ENCODE measurements at places on chromosomes 5 and 9.

- DNase-seq: no peak
Measured at GRCh38 chr5:50727149-50727496, 60.7 kb downstream of the PARP8 start.

DNA sequence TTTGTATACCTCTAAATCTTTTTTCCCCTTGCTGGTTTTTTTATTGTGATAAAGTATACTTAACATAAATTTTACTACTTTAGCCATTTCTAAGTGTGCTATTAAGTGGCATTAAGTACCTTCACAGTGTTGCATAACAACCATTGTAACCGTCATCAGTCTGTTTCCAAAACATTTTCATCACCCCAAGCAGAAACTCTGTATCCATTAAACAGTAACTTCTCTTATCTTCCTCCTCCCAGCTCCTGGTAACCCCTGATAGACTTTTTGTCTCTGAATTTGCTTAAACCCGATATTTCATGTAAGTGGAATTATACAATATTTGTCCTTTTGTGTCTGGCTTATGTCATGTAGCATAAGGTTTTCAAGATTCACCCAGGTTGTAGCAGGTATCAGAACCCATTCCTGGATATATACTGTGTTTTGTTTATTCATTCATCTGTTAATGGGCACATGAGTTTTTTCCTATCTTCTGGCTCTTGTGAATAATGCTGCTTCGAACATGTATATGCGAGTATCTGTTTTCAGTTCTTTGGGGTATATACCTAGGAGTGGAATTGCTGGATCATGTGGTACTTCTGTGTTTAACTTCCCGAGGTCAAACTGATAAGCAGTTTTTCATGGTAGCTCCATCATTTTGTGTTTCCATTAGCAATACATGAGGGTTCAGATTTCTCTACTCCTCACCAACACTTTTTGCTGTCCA is 66.4 kb downstream of the EHMT1 start:
- DNase-seq: no peak

- no peak for DNase-seq
Measured at GRCh38 chr5:21159510-21160059, 1171.6 kb upstream of the CDH18 start.

- DNase-seq: no peak
Measured at GRCh38 chr9:86962692-86963091, 15.4 kb upstream of the GAS1 start.

DNA sequence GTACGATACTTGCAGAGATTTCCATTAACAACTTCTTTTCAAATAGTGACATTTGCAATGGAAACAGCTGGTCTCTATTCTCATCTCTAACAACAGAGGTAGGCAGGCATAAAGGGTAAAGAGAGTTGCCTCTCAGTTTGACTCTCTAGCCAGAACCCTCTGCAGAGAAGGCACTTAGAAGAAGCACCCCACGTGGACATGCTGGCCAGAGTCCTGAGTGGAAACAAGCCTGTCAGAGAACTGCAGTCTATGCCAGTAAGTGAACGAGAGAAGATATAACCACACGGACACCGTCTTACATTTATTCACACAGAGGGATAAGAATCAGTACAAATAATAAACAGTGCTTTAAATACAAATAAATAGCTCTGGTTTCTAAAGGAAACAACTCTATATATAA is 11.0 kb upstream of the LHX6 start:
- DNase-seq: no peak

GRCh38 chr5:43244823-43245565 is 53.0 kb downstream of the NIM1K start:
- no peak for DNase-seq

GRCh38 chr9:112050544-112051475 is 124.3 kb downstream of the SUSD1 start:
- no peak for DNase-seq

- peak; percentile 18 for DNase-seq
Measured at GRCh38 chr5:61919920-61920319, 386.1 kb upstream of the KIF2A start.

GRCh38 chr5:178394074-178394473 is 161.5 kb upstream of the PHYKPL start:
- DNase-seq: no peak

- no peak for DNase-seq
Measured at GRCh38 chr9:136443087-136443486, 3.4 kb upstream of the INPP5E start.

GRCh38 chr5:51810592-51810991 is 427.3 kb downstream of the ISL1 start:
- DNase-seq: no peak

- DNase-seq: no peak
Measured at GRCh38 chr5:139462586-139463276, at the start of gene ECSCR. ECSCR (minus strand) TSS chr5:139462743; CDS start chr5:139462670, 73 bp downstream.

GRCh38 chr9:125374443-125375309 is 113.0 kb downstream of the GAPVD1 start:
- DNase-seq: peak; percentile 68

- DNase-seq: no peak
Measured at GRCh38 chr9:134458207-134459108, 132.2 kb downstream of the RXRA start.

- DNase-seq: no peak
Measured at GRCh38 chr5:102764381-102765004, 9.4 kb downstream of the PAM start.

- no peak for DNase-seq
Measured at GRCh38 chr5:96235008-96235910, 197.8 kb downstream of the PCSK1 start.

DNA sequence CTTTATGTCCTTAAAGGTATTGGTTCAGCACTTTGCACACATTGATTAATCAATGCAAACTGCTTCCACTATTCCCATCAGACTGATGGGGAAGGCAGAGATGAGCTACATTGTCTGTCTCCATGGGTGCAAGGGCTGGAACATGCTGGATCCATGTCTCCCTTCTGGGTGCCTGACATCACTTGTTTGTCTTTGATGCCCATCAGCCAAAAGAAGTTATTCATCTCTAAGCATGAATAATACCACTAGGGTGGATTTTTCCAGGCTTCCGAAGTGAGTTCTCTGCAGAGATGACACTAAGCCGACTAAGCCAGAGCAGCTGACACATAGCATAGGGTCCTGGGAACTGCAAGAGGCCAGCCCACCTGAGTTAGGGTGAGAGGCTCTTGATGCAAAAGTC is 8.7 kb downstream of the FGF1 start:
- DNase-seq: no peak

GRCh38 chr9:85038061-85038460 is 368.5 kb downstream of the NTRK2 start:
- no peak for DNase-seq

DNA sequence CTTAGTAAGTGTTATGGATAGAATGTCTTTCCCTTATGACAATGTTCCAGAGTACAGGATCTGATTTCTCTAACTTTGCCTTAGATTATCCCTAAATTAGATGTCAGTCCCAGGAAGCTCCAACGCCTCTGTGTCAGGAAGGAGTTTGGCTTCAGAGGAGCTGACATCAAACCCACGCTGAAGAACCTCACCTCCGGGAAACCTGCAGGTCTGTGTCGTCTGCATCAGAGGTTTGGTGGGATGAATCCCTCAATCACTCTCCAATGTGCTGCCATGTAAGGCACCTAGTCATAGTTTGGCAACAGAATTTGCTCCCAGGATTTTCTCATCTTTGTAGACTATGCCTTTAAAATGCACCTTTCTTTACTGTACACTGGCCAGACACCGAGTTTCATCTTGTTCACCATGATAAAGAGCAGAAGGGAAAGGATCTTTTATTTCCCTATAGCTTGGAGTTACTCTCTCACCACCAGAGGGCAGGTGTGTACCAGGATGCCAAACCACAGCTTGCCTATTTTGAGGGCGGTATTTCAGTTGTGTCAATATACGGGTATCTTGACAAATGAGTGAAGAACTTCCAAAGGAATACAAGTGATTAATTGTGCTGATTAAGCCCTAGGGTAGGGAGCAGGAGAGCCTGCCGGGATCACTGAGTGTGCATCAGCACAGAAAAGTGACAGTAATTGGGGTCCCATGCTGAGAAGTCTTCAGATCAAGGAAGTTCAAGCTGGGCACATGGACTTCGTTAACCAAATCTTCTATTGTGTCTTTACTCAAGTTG is 23.4 kb downstream of the MINAR2 start:
- no peak for DNase-seq

GRCh38 chr5:760363-761058 is 24.0 kb downstream of the ZDHHC11B start:
- no peak for DNase-seq

DNA sequence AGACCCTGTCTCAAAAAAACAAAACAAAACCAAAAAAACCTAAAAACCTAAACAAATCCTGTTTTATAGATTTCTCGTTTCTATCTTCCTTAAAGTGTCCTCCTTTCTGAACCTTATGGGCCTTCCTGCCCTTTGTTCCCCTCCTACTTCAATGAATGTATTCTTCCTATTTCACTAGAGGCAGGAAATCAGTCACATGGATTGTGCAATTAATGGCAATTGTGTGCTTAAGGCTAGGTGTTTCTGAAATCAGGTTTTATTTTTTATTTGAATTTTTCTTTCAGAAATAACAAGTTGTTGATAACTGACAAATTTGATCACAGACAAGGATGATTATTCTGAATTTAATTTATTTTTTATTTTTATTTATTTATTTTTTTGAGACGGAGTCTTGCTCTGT is 220.6 kb upstream of the SEMA6A start:
- no peak for DNase-seq

- no peak for DNase-seq
Measured at GRCh38 chr5:170115925-170116324, 10.2 kb downstream of the FOXI1 start.

- no peak for DNase-seq
Measured at GRCh38 chr9:37923796-37924427, 20.0 kb upstream of the SLC25A51 start.

DNA sequence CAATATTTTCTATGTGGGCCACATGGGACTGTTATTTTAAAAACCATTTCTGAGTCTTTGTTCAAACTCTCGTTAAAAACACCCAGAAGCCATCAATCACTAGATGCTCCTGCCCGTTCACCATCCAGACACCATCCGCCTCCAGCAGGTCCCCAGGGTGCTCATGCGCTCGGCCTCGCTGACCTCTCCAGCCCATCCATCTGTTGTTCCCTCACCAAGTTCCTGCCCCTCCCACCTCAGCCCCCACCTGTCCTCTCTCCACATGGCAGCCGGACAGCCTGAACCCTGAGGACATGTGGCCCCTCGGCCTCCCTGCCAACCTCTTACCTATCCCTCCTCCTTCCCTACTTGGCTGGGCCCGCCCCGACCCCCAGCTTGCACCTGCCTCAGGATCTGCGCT is 31.6 kb downstream of the NSUN2 start:
- DNase-seq: no peak

DNA sequence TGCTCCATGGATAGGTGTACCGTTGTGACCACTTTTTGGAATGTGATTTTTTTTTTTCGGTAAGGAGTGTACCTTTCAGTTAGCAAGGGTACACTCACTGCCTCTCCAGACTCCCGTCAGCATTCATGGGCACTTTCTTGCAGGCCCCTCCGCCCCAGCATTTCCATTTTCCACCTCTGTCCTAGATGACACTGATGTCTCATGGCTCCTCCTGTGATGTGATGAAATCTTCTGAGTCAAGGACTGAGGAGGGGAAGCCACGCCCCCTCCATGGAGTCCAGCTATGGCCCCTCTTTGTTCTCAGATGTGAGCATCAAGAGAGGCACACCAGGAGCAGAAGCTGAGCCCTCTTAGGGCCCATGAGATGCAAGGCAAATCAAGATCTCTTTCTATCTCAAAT is 61.8 kb downstream of the CTSL start:
- DNase-seq: no peak

GRCh38 chr9:87579781-87580541 is 82.3 kb downstream of the DAPK1 start:
- no peak for DNase-seq

- no peak for DNase-seq
Measured at GRCh38 chr5:67989456-67989855, 226.1 kb upstream of the PIK3R1 start.

GRCh38 chr5:95590880-95591279 is 29.0 kb upstream of the GPR150 start:
- DNase-seq: no peak

DNA sequence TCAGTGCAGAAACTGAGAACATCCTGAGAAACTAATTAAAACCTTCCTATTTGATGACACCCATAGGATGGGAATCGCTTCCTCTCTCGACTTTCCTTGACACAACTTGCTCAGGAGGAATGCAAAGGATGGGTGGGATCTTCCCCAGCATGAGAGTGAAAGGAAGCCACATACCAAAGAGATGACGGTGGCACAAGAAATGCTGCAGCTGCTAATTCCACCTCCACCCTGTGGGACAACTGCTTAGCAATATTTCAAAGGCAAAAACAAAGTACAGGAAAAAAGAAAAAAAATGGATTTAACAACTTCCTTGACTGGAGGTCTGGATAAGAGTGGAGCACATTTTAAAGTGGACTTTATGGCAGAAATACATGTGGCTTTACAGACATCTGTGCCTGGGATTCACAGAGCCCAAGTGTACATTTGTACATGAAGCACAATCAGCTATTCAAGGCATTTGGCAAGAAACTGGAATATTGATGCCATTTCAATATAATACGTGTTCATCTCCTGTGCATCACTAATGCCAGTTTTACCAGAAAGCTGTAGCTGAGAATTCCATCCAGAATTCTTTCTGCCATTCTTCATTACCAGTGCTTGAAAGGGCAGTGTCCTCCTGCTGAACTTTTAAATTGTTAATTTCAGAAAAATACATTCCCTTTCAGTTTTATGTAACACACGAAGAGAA is 359.2 kb upstream of the ACTBL2 start:
- no peak for DNase-seq

DNA sequence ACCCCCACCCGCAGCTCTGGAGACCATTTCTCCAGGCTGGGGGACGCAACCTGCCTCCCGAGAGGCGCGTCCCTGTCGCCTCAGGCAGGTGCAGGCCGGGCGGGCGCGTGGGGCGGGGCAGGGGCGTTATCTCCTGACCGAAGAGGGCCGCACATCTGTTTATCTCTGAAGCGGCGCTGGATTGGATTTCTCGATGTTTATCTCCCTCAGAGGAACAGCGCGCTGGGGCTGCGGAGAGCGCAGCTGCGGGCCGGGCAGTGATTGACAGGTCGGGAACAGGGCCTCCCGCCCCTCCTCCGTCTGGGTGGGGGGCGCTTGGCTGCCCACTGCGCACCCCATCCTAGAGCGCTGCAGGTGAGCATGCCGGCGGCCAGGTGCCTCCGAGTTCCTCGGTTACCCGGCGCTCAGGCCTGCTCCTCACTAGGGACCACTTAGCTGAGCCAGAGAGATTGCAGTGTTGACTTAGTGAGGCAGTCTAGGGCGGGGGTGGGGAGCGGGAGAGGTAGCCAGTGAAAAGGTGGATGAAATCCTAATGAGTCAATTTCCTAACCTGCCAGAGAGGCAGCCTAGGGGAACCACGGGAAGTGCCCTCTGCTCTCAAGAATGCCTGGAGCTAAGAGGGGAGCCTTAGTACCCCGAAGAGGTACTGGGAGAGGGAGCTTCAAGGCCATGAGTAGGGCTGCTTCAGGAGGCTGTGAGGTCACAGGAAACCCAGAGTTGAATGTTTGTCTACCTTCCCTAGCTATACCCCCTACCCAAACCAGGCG is 39.6 kb upstream of the TIFAB start:
- peak; percentile 72 for DNase-seq

DNA sequence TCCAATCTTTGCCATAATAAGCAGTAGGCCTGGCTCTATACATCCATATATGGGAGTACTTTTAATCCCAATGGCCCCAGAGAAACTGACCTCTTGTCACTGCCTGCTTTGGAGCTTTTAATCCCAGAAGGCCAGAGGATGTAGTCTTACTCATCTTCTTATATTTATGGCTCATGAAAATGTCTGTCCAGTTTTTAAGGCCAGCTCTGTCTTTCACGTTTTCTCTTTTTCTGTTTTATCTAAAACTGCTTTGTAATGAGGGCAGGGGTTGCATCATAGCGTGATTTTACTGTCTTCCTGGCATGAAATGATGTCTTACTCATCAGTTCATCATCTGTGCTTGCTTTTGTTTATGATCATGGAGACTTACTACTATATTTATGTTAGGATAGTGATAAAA is 1094.9 kb downstream of the MAT2B start:
- DNase-seq: no peak

All from NCI-H1092 (cell line).